CD4-positive, alpha-beta T cell treated with Interferon alpha-2 for 1 hour (primary cell): ENCODE measurements at places on chromosomes 5 and 9.

GRCh38 chr5:116646611-116647289 lies 72.1 kb upstream of the SEMA6A start:
- DNase-seq: no peak

GRCh38 chr9:113808391-113809358 lies 67.4 kb upstream of the ZNF618 start:
- no peak for DNase-seq

GRCh38 chr9:92377876-92378275 lies 26.5 kb downstream of the OGN start:
- no peak for DNase-seq

- DNase-seq: no peak
These were observed 1.1 kb downstream of the ALDH1A1 start for GRCh38 chr9:72951520-72952380.

GRCh38 chr5:152397581-152397980 lies 7.5 kb downstream of the NMUR2 start:
- DNase-seq: no peak

- no peak for DNase-seq
These were observed 161.7 kb upstream of the MVB12B start for GRCh38 chr9:126164796-126165525.

- DNase-seq: no peak
These were observed 413.6 kb downstream of the ELAVL2 start for GRCh38 chr9:23412458-23412857.

DNA sequence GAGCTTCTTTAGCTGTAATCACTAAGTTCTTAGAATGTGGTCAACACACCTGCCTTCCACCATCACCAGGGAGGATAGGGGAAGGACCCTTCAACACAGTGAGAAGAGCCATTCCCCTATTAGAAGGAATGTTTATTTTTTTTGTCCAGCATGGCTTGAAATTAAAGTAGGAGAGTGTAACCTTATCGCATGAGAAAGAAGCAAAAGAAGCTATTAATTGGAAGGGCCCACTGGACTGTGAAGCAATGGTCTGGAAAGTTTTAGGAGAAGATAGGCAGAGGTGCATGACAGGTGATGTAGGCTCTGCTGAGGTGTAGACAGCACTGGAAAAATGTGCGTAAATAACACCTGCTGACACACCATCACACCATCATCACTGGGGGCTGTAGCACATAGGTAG lies 1526.0 kb downstream of the MAT2B start:
- DNase-seq: no peak

DNA sequence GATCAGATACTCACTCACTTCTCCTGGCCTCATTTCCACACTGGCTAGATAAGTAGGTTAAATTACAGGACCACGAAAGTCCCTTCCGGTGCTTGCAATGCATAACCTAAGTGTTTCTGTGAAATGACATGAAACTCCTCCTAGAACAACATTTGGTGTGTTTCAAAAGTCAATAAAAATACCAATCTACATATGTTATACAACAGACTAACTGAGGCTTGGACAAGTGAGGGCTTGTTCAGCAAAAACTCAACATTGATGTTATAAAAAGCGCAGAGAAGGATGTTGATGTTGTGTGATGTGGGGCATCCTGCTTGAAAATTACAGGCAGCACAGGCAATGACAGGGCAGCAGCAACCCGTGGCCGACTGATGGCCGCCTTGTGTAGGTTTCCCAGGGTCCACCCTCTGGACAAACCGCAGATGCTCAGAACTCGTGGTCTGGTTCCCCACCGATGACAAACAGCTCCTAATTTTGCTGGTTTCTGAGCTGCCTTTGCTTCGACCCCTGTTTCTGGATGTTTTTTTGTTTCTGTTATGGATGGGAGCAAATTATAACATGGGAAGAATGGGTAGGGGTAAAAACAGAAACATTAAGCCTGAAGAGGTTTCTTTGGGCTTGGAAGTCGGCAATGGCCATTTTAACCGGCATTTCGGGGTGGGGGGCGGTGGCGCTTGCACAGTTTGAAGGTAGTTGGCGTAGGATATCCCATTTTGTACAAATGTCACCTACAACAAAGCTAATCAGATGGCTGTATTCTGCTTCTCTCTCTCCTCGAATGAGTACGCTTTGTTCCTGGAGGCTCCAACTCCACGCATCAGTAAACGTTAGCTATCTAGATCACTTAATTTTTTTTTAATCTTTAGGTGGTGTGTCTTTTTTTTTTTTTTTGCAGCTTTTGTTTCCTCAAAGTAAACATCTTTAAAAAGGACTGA lies 116.1 kb downstream of the PDZD2 start:
- no peak for DNase-seq

DNA sequence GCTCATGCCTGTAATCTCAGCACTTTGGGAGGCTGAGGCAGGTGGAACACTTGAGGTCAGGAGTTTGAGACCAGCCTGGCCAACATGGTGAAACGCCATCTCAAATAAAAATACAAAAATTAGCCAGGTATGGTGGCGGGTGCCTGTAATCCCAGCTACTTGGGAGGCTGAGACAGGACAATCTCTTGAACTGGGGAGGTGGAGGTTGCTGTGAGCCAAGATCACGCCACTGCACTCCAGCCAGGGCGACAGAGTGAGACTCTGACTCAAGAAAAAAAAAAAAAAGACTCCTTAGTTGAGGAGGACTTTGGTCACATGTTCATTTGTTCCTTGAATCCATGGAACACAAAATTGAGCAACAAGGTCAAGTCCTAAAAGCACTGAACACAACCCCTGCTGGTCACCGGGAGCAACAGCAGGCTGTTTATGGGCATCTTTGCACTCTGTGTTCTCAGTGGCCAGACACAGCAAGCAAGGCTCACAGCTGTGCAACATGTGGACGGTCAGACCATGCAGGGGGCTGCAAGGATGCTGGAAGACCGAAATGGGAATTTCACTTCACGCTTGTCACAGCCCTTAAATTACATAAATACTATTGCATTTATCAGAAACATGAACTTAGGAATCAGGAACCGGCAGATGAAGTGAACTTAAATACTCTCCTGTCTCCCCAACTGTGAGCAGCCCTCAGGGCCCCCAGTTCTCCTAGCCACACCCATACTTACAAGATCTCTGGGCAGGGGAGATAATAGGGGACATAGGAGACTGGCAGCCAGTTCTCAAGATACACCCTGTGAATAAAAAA lies 2.8 kb downstream of the GBGT1 start:
- DNase-seq: peak; percentile 36
